ENCODE measurements at places on chromosomes 6 and 20.
A peak's percentile ranks its signal among the peaks of the same experiment; 100 is the strongest.

- DNase-seq: no peak
Measured at GRCh38 chr6:157400676-157401075, 19.7 kb downstream of the ZDHHC14 start.

- DNase-seq: no peak
Measured at GRCh38 chr6:13593720-13594119, 19.3 kb downstream of the SIRT5 start.

- peak; percentile 57 for DNase-seq
Measured at GRCh38 chr6:31402324-31403282, 792 bp upstream of the MICA start.

DNA sequence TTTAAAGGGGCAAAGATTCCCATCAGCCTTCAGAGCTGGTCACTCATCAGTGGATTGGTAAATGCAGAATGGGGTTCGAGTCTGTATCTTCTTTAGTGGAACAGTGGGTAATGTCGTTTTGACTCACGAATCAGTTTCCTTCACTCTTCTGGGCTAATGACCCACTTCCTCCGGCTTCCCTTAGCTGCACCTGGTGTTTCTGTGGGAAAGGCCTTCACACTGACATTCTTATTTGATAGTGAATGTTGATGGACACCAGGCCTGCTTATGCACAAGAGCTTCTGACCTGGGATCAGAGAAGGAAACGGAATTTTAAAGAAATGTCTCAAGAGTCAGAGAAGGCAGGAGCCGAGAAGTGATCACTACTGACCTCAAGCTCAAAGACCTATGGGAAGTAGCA, 272.0 kb upstream of the SULF2 start:
- no peak for DNase-seq

DNA sequence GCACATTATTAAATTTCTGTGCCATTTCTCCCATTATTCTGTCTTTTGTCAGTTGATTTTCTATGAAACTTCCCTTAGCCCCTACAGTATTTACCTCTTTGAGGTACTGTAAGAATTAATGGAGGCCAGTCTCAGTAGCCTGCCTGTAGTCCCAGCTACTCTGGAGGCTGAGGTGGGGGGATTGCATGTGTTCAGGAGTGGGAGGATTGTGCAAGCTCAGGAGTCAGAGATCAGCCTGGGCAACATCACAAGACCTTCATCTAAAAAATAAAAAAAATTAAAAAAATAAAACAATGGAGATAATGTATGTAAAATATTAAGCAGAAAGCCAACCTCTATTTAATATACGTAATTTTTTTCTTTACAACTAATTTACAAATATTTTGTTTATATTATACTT, 77.8 kb downstream of the OR2B2 start:
- no peak for DNase-seq

DNA sequence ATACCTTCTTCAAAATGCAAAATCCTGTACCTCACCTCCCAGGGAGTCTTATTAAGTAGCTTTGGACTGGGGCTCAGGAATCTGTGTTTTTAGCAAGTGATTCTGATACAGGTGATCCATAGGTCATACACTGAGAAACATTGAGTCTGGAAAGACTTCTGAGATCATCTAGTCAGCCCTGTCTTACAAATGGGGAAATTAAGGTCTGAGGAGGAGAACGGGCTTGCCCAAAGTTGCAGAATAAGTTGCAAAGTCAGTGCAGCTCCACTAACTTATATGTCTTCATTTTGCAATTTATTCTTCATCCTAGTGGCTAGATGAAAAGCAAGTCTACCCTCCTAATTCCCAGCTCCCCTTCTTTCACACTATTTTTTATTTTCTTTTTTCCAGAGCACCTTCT, 28.9 kb downstream of the KCNS1 start:
- no peak for DNase-seq

GRCh38 chr6:142075516-142076101, 57.1 kb upstream of the GJE1 start:
- no peak for DNase-seq

GRCh38 chr6:42401613-42401951, 50.1 kb downstream of the TRERF1 start:
- DNase-seq: no peak

Data from ELR (cell line).